ENCODE measurements at places on chromosomes 2 and 18. TPM values are rescaled to one million over a fixed set of nuclear protein-coding genes. Genes with fewer than 3 reads are reported as not detected.

CXCR2 gene
- total RNA-seq = 0.99 TPM

MLPH gene
- total RNA-seq = 10.6 TPM

TUBA3E gene
- total RNA-seq = not detected

NETO1 gene
- 49.0 TPM for total RNA-seq

PCARE gene
- 57.0 TPM for total RNA-seq

SAG gene
- 16.7 TPM for total RNA-seq

ATF2 gene
- 130 TPM for total RNA-seq

HOXD11 gene
- total RNA-seq = not detected

MAPRE2 gene
- total RNA-seq = 71.9 TPM

ARPC2 gene
- 138 TPM for total RNA-seq

PDE1A gene
- total RNA-seq = 12.4 TPM

MDH1B gene
- total RNA-seq = 3.5 TPM

ALPP gene
- not detected for total RNA-seq

CEBPZOS gene
- 25.3 TPM for total RNA-seq

ZNF2 gene
- 11.3 TPM for total RNA-seq

MC5R gene
- 0.33 TPM for total RNA-seq

REG3A gene
- total RNA-seq = not detected

GALR1 gene
- 0.16 TPM for total RNA-seq

IL36RN gene
- total RNA-seq = 0.22 TPM

PIGN gene
- total RNA-seq = 67.5 TPM

TMEM182 gene
- total RNA-seq = 42.3 TPM

All from camera-type eye (tissue), 1 donor.